Dermis blood vessel endothelial cell (primary cell): ENCODE measurements at places on chromosomes 1 and 21. TPM values are rescaled to one million over a fixed set of nuclear protein-coding genes. Genes with fewer than 3 reads are reported as not detected.
A peak's percentile ranks its signal among the peaks of the same experiment; 100 is the strongest.

ASTN1 gene
- not detected in 2 replicates for total RNA-seq

GREM2 gene
- not detected in 2 replicates for total RNA-seq

GNG12 gene
- 182 and 256 TPM in 2 replicates for total RNA-seq

TMEM79 gene
- total RNA-seq: 1.2 and 1.7 TPM in 2 replicates

SPRR1A gene
- not detected in 2 replicates for total RNA-seq

MAP1LC3C gene
- not detected in 2 replicates for total RNA-seq

NASP gene
- 88.2 and 114 TPM in 2 replicates for total RNA-seq

GPN2 gene
- total RNA-seq: 9.4 and 10.7 TPM in 2 replicates

LRRC53 gene
- not detected in 2 replicates for total RNA-seq

FPGT gene
- total RNA-seq: 10.7 and 18.2 TPM in 2 replicates

SPRR2E gene
- not detected in 2 replicates for total RNA-seq

ZNF672 gene
- 28.1 and 32.2 TPM in 2 replicates for total RNA-seq

SYT6 gene
- total RNA-seq: not detected in 2 replicates

OVAAL gene
- not detected in 2 replicates for total RNA-seq

SRGAP2B gene
- total RNA-seq: 130 and 142 TPM in 2 replicates

DNA sequence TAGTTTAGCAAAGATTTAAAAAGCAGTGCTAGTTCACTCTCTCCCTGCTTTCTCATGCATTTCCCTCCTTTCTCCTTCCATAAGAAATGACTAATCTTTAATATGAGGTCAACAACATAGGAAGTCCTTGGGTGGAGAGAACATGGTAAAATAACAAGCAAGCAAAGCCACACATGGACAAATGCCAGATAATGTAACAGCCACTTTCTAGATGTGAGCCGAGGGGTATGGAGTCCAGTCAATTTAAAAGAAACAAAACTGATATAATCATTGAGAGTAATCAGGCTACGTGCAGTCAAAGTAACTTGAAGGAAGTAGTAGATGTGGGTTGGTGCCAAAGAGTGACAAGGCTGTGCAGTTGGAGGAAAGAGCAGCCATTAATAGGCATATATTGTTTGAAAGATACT is 69.6 kb downstream of the DUSP10 start:
- DNase-seq: peak; percentile 17

DNA sequence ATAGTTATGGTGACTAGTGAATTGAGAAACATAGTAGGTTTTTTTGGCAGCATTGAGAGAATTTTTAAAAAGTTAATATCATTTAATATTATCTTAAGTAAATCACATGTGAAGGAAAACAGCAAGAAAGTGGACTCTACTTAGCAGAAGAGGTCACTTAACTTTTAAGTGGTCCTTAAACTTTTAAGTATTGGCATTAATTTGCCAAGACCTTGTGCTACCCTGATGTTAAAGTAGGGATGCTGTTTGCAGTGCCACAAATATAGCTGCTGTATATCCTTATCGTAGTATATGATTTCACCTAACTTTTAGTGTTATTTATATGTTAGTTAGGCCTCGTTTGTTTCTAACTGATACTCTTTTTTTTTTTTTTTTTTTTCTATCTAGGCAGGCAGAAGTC is 40.2 kb downstream of the SMG7 start:
- DNase-seq: no peak

- no peak for DNase-seq
Observed at GRCh38 chr1:26158271-26158907, 490 bp upstream of the FAM110D start.

- DNase-seq: no peak
Observed at GRCh38 chr1:114235281-114235680, 81.6 kb upstream of the SYT6 start.

DNA sequence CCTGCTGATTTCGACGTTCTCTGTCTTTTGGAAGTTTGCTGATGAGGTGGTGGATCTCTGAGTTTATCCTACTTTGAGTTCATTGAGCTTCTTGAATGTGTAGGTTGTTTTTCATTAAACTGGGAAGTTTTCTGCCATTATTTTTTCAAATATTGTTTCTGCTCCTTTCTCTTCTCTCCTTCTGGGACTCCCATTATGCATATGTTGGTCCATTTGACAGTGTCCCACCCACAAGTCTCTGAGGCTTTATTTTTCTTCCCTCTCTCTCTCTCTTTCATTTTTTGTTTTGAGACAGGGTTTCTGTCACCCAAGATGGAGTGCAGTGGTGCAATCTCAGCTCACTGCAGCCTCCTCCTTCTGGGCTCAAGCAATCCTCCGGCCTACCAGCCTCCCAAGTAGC is 11.7 kb downstream of the TNFRSF18 start:
- DNase-seq: no peak

DNA sequence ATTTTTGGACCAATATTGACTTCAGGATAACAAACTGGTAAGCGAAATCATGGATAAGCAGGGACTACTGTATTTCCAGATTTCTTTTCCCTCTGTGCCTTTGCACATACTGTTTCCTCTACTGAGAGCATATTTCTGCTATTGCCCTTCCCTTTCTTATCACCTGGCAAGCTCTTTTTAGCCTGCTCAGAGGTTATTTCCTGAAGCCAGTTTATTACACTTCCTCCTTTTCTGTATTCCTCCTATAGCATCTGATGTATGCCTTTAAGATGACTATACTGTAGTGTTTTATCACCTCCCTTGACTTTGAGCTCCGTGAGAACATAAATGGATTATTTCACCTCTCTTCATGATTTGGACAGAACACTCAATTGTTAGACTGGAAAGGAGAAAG is 49.0 kb downstream of the MAGI3 start:
- DNase-seq: no peak

- no peak for DNase-seq
Observed at GRCh38 chr1:8013800-8014199, 12.3 kb downstream of the ERRFI1 start.

DNA sequence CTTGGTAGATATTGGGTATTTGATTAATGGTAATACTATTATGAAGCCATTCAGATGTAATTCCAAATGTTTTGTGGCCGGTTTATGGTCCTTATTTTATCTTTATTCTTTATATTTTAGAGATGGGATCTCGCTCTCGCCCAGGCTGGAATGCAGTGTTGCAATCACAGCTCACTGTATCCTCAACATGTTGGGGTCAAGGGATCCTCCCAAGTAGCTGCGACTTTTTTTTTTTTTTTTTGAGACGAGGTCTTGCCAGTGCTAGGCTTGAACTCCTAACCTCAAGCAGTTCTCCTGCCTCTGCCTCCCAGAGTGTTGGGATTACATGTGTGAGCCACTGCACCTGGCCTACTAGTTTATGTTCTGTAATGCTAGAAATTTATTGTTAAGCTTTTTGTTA is 4.7 kb downstream of the DDI2 start:
- DNase-seq: no peak

- DNase-seq: no peak
Observed at GRCh38 chr1:86948212-86948611, 33.8 kb downstream of the HS2ST1 start.

- no peak for DNase-seq
Observed at GRCh38 chr1:4177425-4178150, 277.5 kb upstream of the C1orf174 start.

DNA sequence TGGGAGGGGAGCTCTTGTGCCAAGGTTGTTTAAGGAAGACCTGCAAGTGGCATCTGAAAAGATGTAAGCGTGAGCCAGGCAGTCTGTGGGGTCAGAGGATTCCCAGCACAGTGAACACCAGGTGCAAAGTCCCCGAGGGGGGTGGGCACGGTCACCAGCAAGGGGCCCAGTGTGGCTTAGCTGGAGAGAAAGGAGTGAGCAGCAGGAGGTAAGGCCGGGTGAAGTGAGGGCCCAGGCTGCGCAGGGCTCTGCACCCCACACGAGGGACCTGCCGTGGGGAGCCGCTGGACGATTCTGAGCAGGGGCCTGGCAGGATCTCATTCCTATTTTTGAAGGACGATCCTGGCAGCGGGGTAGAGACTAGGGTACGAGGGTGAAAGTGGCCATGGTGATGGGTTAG is 4.1 kb downstream of the DDOST start:
- DNase-seq: no peak

- peak; percentile 39 for DNase-seq
Observed at GRCh38 chr1:165841582-165842017, 14.2 kb downstream of the UCK2 start.

DNA sequence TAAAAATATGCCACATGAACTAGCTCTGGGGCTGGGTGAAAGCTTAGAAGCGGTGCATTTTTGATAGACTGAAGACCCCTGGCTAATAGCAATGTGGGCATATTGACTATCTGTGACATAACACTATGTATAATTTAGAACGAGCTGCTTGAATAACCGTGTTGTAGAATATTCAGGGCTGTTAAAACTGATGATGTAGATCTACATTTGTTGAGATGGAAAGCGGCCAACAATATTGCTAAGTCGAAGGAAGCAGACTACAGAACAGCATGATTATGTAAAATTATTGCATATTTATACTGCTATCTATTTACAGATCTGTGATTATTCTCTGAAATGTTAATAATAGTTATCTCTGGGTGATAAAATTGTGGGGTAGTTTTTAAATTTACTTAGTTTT is 41.1 kb upstream of the BCL10 start:
- no peak for DNase-seq

DNA sequence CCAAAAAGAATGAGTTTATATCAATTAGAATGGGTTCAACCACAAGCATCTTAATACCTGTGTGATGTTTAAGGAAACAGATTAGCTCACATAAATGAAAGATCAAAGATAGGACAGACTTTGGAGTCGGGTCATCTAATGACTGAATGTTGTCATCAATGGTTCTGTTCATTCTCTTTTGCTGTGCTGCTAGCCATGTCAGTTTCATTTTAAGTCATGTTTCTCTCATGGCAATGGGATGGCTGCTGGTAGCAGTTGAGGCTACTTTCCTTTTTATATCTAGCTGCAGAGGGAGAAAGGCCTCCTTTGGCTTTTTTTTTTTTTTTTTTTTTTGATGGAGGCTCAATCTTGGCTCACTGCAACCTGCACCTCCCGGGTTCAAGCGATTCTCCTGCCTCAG is 86.9 kb upstream of the SPAG17 start:
- DNase-seq: no peak

DNA sequence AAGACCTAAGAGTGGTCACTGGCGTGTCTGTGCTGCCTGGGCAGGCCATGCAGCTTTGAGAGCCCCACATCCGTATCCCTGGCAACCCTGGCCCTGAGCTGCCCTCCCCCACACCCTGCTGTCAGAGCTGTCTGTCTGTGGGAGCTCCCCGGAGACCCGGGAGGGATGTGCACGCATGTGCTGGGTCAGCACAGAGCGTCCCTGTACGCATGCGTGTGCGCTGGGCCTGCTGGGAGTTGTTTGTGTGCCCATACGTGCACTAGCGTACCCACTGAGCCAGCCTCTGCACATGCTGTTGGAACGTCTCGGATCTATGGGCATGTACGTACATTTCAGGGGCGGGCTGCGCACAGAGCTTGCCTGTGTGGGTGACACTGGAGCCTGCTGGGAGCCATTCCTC is 89.3 kb downstream of the EPHB2 start:
- no peak for DNase-seq

GRCh38 chr1:185681034-185681633 is 53.1 kb upstream of the HMCN1 start:
- peak; percentile 81 for DNase-seq

GRCh38 chr1:206713070-206713469 is 28.4 kb downstream of the MAPKAPK2 start:
- no peak for DNase-seq

- peak; percentile 47 for DNase-seq
Observed at GRCh38 chr1:151960780-151961513, 32.7 kb downstream of the S100A10 start.

DNA sequence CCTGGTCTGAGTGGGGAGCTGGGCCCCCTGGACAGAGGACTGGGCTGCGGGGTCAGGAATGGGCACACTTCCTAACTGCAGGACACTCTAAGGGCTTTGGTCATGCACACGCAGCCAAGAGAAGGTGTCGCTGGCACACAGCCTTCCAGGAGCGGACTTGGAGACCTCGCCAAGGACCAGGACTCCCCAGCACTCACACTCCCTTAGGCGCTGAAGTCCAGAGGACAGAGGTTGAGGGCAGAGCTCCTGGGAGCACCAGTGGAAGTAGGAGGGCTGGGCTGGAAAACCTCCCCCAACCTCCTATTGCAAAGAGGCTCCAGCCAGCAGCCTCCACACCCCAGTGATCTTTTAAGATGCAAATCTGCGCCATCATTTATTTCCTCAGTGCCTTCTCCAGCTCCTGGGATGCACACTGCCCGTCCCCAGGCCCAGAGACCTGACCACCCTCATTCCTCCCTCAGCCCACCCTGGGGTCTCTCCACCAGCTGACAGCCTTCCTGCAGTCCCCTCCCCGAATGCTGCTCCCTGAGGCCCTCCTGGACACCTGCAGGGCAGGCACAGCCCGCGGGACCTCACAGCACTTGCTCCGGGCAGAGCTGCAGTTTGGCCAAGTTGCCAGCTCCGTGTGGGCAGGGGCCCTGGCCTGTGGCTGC is 3.0 kb downstream of the TSPEAR start:
- no peak for DNase-seq

GRCh38 chr1:67741736-67742135 is 56.7 kb downstream of the GADD45A start:
- no peak for DNase-seq

DNA sequence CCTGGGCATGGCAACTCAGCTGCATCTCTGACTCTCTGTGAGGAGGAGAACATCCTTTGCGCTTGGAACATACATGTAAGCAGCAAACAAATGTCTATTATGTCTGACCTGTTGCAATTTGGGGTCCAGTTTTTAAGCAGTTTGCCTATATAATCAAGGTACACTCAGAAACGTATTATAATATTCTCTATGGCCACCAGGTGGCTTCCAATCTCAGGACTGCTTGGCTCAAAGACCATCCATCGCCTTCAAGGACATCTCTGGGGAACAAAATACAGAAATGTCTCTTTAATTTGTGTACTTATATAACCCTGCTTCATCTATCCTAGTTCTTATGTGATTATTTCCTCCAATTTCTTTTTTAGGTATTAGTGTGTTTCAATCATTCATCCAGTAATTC is 227.2 kb downstream of the OLFM3 start:
- peak; percentile 39 for DNase-seq

DNA sequence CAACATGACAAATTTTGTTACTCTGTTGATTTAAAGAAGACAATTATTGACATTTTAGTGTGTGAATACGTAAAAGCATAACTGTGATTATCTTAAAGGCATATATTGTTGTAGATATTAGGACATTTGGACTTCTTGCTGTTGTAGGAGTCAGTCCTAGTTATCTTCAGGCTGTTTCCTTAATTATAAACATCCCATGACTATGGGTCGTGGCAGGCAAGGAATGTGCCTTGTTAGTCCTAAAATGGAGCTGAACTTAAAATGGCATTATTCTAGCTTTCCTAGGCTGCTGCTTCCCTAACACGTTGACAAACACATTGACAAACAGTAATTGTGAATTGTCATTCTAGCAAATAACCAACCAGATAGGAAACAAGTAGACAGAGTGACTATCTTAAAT is 4.4 kb upstream of the MPZL1 start:
- no peak for DNase-seq

- DNase-seq: no peak
Observed at GRCh38 chr1:220195701-220196100, 76.6 kb downstream of the RAB3GAP2 start.

DNA sequence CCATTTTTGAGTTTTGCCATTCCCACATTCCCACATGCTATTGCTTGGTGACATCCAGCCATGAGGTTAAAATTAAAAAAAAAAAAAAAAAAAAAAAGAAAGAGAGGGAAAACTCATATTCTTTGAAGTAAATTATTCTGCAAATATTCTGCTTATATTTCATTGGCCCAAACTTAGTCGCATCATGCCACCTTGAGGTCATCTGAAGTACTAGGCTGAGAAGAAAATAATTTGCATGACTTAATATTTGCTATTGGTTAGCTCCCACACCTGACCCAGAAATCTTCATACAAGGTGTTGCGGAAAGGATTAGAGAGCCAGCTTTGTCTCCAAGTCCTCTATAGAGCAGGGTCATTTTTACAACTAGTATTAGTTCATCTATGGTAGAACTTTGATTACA is 2206.0 kb downstream of the MRPL39 start:
- peak; percentile 24 for DNase-seq

- peak; percentile 35 for DNase-seq
Observed at GRCh38 chr1:243487649-243488227, 231.9 kb downstream of the SDCCAG8 start.
